ENCODE measurements at places on chromosomes 5 and 9.

- no peak for DNase-seq
Measured at GRCh38 chr5:173926359-173926758, 38.2 kb downstream of the CPEB4 start.

- no peak for DNase-seq
Measured at GRCh38 chr5:133539818-133540217, 72.5 kb downstream of the FSTL4 start.

DNA sequence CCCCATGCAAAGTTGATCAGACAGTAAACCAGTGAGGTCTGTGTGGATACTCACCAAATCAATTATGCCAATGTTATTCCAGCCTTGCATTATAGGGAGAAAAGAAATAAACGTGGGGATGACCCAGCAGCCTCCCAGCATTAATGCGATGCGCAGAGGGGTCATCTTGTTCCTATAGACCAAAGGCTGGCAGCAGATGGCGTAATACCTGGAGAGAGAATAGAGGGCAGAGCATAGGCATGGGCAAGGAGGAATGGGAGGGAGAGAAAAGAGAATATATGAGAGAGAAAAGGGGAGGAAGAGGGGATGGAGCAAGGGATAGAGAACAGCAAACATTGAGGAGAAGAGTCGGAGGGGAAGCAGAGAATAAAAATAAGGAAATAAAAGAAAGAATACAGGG is 131.2 kb downstream of the HTR4 start:
- DNase-seq = no peak

GRCh38 chr9:68721666-68722330 is 16.8 kb downstream of the PIP5K1B start:
- DNase-seq = no peak

- DNase-seq = no peak
Measured at GRCh38 chr5:142862594-142862993, 92.4 kb downstream of the ARHGAP26 start.

DNA sequence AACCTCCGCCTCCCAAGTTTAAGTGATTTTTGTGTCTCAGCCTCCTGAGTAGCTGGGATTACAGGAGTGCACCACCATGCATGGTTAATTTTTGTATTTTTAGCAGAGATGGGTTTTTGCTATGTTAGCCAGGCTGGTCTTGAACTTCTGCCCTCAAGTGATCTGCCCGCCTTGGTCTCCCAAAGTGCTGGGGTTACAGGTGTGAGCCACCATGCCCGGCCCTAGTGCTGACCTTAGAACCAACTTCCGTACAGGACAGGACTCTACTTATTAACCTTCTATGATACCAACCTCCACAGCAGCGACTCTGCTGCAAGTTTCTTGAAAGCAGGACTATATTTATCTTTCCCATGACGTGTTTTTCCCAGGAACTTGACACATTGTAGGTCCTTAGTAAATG is 176.9 kb downstream of the RGS3 start:
- DNase-seq = no peak

- no peak for DNase-seq
Measured at GRCh38 chr9:87950765-87951488, 23.4 kb downstream of the CDK20 start.

DNA sequence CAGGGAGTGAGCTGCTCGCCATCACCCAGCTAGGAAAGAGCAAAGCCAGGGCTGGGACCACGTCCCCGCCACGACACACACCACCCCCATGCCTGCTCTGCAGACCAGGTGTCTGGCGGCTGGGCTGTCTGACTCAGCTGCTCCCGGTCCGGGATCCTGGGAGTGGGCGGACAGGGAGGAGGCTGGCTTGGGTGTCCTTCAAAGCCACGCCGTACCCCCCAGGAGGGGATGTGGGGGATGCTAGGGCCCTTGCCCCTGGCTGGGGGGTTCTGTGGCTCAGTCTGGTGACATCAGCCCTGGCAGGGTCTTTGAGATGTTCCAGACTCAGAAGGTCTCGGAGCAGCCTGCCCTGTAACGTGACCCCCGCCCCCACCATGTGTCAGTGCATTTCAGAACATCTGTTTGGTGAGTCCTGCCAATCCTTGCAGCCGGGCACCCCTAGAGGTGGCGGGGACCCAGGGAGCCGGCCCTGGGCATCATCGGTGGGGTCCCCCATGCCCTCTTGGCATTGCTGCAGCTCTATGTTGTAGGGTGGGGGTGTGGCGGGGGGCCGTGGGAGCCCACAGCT is 62.3 kb downstream of the HMCN2 start:
- DNase-seq = no peak

GRCh38 chr5:66408576-66408975 is 187.6 kb upstream of the MAST4 start:
- DNase-seq = no peak

DNA sequence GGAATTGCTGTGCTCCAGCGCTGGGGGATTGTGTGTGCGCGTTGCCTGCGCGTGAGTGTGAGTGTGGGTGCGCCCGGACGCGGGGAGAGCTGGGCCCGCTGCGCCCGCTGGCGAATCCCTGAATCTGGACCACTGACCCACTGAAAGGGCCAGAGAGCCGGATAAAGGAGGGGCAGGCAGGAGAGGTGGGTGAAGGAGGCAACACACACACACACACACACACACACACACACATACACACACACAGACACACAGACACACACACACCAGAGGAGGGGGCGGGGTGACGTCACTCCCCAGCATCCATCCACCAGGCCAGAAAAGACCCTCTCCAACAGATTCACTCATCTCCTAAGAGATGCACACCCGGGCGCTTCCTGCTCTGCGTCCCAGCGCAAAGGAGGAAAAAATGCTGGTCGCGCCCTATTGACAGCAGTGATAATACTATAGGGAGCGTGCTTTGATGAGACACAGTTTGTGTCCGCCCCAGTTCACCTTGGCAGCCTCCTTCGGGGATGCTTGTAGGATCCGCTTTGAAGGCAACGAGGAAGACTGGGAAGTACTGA is 1059.1 kb upstream of the DMAC1 start:
- DNase-seq = peak; percentile 53

- no peak for DNase-seq
Measured at GRCh38 chr5:140251527-140251973, 51.4 kb downstream of the PFDN1 start.

- no peak for DNase-seq
Measured at GRCh38 chr5:18811661-18812060, 1176.3 kb downstream of the CDH18 start.

GRCh38 chr9:120735415-120736126 is 21.3 kb upstream of the MEGF9 start:
- DNase-seq = no peak

DNA sequence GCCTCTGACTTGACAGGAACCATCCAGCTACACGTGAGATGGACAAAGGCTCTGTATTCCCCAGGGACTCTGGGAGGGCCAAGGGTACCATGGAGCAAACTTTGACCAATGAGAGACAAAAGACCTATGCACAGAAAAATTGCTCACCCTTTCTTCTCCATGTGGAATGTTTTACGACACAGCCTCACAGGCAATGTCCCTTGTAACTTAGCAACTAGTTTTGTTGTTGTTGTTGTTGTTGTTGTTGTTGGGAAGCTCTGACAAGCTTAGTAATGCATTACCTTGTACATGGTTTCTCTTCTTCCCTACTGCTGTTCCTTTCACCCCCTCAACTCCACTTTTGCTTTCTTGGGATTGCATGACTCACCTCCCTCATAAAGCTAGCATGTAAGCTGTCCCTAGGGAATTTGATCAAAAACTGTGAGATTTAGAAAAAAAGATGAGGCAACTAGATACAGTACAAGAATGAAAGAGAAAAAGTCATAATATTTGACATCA is 550.9 kb downstream of the RAB3C start:
- DNase-seq = no peak

DNA sequence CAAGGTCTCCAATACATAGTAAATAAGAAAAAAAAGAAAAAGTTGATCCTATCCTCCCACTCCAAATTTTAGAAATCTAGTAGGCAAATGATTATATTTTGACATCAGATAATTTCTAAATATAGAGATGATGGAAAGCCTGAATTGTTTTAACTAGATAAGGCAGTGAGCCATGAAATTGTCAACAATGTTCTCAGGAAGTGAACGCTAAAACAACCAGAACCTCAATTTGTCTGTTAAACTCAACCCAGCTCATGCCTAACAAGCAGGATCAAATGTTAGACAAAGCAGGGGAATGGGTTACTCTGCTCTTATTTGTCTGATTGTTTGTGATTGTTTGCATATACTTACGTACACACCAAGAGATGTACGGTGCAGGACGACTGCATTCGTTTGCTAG is 49.2 kb downstream of the ESM1 start:
- no peak for DNase-seq

GRCh38 chr5:76964060-76964459 is 11.2 kb downstream of the CRHBP start:
- DNase-seq = no peak

DNA sequence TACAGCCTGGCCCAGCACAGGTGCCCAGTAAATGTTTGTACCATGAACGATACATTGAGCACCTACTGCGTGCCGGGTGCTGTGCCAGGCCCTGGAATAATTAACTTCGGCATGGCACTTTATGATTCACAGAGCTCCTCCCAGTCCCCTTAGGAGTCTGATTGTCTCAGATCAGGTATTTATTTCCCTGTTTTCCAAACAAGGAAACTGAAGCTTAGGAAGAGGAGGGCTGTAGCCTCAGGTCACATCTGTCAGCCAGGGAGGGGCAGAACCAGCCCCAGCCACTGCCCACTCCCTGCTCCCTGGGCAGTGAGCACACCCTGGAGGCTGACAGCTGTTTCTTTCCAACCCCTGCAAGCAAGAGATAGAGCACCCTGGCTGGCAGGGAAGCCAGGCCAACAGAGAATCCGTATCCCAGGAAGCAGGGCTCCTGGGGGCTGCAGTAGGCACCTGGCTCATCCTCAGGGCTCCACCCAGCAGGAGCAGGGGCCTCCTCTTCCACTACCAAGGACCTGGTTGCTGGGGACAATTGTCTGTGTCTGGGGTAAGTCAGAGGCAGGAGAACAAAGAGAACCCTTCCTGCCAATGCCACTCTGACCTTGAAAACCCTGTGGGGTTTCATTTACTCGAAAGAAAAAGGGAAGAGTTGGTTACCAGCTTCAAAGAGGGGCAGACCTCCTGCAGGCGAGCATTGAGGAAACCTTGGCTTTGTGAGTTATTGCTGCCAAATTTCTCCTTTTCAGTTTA is 69.0 kb downstream of the DAB2IP start:
- DNase-seq = no peak

GRCh38 chr5:84086511-84086910 is 298.2 kb downstream of the EDIL3 start:
- DNase-seq = no peak

GRCh38 chr5:173809014-173809413 is 79.1 kb upstream of the CPEB4 start:
- DNase-seq = no peak

DNA sequence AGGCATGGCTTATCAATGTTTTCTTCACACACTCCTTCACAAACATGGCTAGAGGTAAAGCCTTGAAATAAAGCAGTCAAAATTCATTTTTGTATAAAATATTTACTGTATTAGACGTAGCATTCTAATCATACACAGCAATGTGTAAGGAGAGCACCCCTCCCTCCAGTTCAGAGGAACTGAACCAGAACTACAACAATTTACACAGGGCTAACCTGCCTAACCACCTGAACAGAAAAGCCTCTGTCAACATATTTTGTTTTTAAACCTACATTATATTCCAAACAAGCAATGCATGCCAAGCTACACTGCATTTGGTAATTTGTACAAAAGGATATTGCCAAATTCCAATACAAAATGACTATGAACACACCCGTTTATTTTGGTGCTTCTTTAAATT is 41.6 kb downstream of the MLLT3 start:
- DNase-seq = no peak

DNA sequence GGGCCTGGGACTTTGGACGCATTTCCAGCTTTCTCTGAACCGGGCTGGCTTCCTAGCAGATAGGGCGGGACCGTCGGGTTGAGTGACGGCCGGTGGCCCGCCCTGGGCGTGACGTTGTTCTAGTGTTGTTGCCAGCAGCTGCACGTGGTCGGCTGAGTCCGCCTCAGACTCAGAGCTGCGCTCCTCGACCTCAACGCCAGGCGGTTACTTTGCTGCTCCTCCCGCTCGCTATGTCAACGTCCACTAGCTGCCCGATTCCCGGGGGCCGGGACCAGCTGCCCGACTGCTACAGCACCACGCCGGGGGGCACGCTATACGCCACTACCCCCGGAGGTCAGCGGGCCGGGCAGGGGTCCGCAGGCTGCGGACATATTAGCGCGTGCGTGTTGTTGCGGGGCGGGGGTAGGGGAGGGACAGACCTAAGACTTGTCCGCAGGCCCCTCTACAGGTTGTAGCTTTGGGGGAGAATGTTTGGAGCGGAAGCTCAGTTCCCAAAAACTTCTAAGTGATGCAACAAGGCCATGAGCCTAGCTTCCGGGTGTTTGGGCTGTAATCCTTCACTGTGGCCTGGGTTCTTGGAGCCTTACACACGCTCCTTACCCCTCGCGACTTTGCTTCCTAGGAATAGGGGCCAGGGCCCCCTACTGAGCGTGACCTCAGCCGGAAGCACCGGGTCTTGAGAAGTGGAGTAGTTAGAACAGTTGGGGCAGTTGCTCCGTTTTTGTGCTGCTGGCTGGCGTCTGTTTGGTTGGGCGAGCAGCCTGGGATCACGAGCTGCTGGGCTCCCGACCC is at the start of gene EIF4EBP3:
Gene EIF4EBP3, plus strand, starts transcription at position 155 of the 792 bp plus-strand sequence. Its CDS starts 76 bp downstream, at position 231.
- peak; percentile 99 for DNase-seq

- no peak for DNase-seq
Measured at GRCh38 chr9:27535701-27536118, 6.1 kb upstream of the MOB3B start.

DNA sequence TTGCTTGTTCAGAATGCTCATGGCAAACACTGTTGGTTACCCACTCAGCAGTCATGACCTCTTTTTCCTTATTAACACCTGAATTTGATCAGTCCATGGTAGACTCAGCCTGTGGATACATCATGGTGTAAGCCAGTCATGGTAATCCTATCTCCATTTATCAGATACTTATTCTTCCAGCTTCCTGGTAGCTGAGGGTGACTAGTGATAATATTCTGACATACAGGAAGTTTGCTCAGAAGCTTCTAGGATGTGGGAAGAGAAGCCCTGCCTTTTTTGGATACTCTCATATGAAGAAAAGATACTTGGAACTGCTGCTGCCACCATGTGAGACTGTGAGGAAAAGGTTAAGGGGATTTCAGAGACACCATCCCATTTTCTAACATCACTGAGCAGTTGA is 7.3 kb downstream of the GDA start:
- DNase-seq = no peak

GRCh38 chr5:83370957-83371356 is 100.6 kb upstream of the VCAN start:
- no peak for DNase-seq
